ENCODE measurements at places on chromosomes 7 and 10.
A peak's percentile ranks its signal among the peaks of the same experiment; 100 is the strongest.

DNA sequence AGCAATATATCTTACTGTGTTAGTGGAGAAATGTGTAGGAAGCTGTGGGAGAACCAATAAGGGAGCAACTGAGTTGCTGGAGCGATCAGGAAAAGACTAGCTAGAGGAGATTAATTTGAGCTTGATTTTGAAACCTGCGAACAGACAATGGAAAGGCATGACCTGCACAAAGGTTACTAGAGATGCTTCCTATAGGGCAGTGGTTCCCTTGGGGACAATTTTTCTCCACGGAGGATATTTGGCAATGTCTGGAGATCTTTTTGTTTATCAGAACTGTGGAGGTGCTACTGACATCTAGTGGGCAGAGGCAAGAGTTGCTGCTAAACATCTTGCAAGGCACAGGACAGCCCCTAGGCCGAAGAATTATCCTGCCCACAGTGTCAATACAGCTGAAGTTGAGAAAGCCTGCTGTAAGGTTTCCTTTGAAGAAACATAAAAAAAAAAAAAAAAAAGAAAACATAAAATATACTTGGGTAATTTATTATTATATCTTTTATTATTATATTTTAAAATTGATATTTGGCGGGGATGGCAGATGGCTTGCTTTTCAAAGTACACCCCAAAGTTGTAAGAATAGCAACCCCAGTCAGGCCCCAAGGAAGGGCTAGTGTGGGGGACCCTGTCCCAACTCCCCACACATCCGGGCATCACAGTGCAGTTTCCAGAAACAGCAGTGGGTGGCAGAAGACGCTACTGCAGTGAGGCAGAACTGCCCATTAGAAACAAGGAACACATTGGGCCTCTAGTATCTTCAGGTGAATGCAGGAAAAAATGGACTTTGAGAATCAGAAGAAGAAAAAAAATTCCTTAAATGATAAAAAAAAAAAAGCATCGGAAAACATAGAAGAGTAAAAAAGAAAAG lies 481.6 kb downstream of the SH2D4B start:
- DNase-seq = peak; percentile 8

DNA sequence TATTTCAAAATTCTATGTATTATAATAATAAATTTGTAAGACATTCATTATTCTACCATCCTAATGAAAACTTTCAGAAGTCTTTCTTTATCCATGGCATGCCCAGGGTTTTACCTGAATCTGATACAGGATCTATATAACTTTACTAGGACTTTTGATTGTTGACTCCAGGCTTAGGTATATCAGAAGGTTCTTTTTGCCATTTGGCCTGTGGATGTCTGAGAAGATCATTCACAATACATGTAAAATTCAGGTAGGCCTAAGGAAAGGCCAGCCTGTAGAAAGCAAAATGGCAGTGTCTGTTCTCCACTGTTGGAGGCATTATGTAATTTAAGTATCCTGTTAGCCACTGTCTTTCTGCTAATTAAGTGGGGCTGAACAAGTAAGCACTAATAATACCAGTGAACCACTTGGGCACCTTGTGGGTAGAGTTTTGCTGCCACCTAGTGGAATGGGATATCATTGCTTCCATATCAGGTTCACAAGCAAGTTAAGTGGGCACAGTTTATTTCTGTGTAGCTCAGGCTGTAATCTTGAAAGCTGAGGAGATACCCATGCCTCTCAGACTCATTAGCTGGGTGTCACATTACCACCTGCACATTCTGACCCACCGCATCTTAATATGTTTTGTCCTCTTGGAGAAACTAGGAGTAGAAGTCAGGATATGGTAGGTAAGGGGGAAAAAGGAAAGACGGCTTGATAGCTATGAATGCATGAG lies 105.5 kb downstream of the SEPTIN7 start:
- peak; percentile 47 for DNase-seq

GRCh38 chr10:57706576-57707299 lies 561.0 kb downstream of the IPMK start:
- DNase-seq = no peak

- no peak for DNase-seq
These were observed 87.9 kb downstream of the DIP2C start for GRCh38 chr10:601660-601963.

- peak; percentile 22 for DNase-seq
These were observed 6.7 kb upstream of the SMNDC1 start for GRCh38 chr10:110311357-110311949.

GRCh38 chr10:125990974-125991373 lies 94.6 kb downstream of the FANK1 start:
- no peak for DNase-seq

DNA sequence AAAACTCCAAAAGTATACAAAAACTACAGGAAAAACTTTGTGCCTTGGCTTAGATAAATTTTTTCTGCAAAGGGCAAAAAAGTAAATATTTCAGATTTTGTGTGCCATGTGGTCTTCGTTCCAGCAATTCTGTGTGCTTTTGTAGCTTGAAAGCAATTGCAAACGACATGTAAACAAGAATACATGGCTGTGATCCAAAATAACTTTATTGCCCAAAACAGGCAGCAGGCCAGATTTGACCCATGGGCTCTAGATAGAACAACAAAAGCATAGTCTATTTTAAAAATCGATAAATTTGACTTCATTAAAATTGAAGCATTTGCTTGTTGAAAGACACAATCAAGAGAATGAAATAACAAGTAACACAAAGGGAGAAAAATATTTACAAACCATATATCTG lies 336.6 kb downstream of the HPSE2 start:
- DNase-seq = no peak

GRCh38 chr10:114392112-114392835 lies 12.0 kb downstream of the AFAP1L2 start:
- no peak for DNase-seq

DNA sequence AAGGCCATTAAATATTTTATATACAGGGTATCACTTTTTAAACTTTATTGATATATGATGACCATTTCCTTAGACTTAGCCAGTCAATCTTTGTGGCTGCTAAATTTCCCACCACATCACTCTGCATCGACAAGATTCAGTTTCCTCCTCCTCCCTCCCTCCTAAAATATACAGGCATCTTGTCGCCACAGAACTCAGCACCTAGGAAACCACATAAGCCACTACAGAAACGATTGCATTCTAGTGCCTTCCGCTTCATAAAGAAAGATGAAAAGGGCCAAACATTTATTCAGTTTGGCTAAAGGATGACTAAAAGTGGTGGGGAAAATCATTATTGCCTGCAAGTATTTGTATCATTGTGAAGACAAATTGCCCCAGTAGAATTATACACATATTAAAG lies 30.7 kb downstream of the ERCC6 start:
- no peak for DNase-seq

- no peak for DNase-seq
These were observed 10.6 kb downstream of the BHLHA15 start for GRCh38 chr7:98221611-98222532.

GRCh38 chr10:127874671-127875448 lies 17.9 kb downstream of the CLRN3 start:
- DNase-seq = no peak

GRCh38 chr7:128025380-128025779 lies 5.9 kb downstream of the LRRC4 start:
- DNase-seq = no peak

- no peak for DNase-seq
These were observed 60.8 kb upstream of the NAMPT start for GRCh38 chr7:106345421-106346166.

GRCh38 chr10:110737886-110738634 lies 93.9 kb downstream of the RBM20 start:
- DNase-seq = no peak

GRCh38 chr10:82981137-82981723 lies 1106.2 kb downstream of the NRG3 start:
- DNase-seq = no peak

DNA sequence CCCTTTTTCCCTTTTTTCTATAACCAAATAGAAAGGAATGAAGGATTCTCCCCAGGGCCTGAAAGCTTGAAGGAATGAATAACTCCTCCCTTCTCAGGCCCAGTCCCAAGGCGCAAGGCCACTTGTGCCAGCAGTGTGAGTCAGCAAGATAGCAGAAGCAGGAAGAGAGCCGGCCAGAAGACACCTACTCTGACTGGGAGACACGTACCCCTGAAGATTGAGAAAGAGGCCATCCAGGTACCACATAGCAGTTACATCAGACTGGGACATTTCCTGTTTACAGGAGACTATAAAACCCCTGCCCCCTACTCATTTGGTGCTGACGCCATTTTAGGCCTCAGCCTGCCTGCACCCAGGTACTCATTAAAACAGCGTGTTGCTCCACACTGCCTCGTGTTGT lies 65.5 kb downstream of the LRRC17 start:
- no peak for DNase-seq

GRCh38 chr7:98568891-98569290 lies 48.2 kb upstream of the NPTX2 start:
- DNase-seq = no peak

GRCh38 chr7:32079510-32079909 lies 9.3 kb upstream of the PDE1C start:
- DNase-seq = no peak

DNA sequence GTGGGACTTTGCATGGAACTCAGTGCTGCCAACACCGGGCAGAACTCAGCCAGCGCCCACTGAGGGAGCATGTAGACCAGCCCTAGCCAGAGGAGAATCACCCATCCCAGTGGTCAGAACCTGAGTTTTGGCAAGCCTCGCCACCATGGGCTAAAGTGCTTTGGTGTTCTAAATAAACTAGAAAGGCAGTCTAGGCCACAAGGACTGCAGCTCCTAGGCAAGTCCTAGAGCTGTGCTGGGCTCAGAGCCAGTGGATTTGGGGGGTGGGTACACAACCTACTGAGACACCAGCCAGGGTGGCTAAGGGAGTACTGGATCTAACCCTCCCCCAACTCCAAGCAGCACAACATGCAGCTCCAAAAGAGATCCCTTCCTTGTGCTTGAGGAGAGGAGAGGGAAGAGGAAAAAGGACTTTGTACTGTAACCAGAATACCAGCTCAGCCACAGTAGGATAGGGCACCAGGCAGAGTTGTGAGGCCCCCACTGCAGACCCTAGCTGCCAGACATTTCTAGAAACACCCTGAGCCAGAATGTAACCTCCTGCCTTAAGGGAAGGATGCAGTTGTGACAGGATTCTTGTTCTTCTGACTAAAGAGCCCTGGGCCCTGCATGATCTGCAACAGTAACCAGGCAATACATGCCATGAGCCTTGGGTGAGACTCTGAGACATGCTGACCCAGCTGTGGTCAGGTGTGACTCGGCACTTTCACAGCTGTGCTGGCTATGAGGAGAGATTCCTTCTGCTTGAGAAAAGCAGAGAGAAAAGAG lies 24.4 kb downstream of the GSDME start:
- DNase-seq = no peak

- DNase-seq = no peak
These were observed 133.3 kb downstream of the CCDC3 start for GRCh38 chr10:12868229-12868628.

DNA sequence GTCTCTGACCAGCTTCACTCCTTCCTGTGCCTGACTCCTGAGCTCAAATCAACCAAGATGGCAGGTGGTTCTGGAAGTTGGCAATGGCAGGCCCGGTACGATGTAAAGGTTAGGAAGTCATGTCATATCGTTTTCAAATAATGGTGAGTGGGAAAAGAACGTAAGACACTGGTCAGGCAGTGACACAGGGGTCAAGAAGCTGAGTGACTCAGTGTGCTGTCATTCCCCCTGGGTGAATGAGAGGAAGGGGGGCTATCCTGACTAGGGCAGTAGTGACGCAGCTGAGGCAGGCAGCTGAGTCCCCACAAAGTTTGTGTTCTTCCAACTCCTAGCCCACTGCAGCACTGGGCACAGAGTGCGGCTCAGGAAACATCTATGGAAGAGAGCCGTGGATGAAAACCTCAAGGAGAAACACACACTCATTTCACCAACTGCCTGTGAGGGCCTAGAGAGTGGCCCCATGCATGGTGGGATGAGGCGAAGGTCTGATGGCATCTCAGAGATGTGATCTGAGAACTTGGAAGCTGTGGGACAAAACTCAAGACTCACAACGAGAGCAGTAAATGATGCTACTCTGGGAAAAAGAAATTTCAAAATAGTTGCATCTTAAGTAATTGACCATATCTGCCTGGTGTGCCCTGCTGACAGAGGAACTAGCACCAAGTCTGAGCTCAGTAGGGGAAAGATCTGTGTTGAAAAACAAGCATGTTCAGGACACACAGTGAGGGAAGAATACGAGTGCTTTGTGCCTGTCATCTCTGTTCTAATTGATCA lies 23.2 kb downstream of the CREB3L2 start:
- no peak for DNase-seq

DNA sequence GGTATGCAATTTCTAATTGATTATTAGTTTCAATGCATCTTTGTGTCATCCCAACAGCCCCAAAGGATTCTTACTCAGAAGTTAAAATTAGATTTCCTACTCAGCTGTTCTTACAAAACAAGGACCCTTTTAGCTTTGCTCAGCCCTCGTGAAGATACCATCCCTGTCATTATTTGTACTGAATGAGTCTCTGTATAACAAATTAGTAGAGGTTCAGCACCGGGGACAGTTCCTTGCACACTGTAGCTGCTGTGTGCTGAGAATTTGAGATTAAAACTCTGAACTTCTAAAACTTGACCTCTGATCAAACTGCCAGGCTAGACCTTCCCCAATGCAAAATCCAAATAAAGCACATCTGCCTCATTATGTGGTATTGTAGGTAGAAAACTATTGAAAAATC lies 299.1 kb downstream of the LHFPL3 start:
- no peak for DNase-seq

DNA sequence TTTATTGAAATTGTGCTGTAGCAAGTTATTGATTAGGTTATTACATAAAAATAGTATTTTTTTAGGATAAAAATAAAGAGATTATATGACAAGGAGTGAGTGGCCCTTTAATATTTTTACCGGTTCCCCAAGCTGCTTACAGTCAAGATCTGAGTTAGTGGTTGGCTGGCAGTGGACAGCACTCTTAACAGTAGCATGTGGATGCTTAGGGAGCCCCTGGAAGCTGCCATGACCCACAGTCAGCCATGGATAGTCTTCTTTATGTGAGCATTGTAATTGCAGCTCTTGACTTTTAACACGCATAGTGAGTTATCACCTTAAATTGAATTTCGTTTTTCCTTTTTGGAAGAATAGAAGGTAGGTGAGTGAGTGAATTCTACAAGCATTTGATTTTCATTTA lies 22.1 kb downstream of the RAB18 start:
- no peak for DNase-seq

DNA sequence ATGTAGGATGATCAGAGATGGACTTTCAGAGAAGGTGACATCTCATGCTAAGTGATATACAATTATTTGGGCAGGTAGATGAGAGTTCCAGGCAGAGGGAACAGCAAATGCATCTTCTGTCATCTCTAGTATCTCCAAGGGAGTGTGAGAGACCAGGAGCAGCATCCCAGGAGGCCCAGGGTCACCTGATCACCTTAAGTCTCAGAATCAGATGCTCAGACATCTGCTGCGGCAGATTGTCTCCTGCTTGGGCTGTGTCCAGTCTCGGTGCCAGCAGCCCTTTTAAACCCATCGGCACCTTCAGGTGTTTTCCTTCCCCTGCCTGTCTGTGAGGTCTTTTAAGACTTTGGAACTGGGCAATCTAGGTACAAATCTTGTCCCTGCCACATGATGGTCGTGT lies 690.6 kb downstream of the LRMDA start:
- DNase-seq = no peak
